ENCODE measurements at places on chromosomes 13 and 19.

DNA sequence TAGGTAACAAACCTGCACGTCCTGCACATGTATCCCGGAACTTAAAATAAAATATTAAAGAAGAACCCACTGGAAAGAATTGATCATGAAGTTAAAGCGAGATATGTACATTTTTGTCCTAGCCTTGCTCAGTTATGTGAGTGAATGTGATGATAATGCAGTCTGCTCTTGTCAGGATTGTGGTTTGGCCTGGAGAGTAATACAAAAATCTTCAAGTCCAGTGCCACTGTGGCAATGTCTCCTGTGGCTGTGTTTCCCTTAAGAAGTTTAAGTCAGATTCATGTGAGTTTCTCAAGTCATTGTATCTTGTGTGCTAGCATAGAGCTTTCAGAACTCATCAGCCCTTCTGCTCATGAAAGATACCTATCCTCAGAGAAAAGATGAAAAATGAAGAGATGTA is 18.0 kb upstream of the ITGBL1 start:
- no peak for DNase-seq

DNA sequence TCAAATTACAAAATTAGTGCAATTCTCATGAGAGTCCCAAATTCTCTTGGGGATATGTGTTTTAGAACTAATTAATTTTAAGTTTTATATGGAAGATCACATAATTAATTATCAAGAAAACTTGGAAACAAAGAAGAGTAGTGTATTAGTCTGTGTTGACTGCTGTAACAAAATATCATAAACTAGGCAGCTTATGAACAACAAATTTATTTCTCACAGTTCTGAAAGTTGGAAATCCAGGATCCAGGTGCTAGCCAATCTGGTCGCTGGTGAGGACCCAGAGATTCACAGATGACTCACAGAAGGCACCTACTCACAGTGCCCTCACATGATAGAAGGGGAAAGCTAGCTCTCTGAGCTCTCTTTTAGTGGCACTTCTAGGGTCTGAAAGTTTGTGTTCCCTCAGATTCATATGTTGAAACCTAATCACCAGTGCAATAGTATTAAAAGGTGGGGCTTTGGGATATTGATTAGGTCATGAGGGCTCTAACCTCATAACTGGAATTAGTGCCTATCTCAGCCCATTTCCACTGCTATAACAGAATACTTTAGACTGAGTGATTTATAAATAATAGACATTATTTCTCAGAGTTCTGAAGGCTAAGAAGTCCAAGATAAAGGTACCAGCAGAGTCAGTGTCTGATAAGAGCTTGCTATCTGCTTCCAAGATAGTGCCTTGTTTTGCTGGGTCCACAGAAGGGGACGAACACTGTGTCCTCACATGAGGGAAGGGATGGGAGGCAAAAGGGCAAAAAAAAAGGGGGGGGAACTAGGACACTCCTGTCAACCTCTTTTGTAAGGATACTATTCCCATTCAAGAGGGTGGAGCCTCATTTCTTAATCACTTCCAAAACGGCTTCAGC is 1.5 kb upstream of the ARGLU1 start:
- no peak for DNase-seq

- DNase-seq, result no peak
Measured at GRCh38 chr13:49821216-49822009, 28.9 kb upstream of the KPNA3 start.

- DNase-seq, result no peak
Measured at GRCh38 chr13:20274466-20274865, 42.3 kb upstream of the GJB6 start.

DNA sequence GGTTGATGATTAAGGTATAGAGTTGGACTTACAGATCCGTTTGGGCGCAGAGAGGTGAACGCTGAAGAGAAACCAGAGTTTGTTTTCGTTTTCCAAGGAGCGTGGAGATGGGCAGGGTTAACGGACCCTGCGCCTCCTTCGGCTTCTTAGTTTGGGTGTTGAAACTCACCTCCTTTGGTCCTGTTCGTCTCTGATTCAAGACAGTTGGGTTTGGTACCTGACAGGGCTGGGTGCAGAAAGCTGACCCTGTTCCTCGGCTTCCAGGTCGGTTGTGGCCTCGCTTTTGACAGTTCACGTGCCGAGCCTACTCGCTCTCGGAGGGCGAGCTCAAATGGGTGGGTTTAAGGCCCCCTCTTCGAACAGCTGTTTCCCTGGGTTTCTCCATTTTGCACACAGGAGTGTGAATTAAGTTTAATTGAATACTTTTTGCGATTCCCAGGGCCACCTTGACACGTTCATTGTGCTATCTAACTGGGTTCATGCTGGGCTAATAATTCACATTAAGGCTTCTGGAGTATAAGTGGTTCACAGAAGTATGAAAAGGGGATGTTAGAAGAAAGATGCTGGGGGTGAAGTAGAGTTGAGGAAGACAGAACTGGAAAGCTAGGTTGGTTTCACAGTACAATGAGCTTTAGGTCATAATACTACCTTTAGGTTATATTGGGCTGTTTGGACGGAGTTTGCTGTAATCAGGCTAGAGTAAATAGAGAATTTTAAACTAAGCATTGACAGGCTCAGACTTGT is 638 bp downstream of the USPL1 start:
- no peak for DNase-seq

- no peak for DNase-seq
Measured at GRCh38 chr13:111241006-111241755, 79.3 kb upstream of the TEX29 start.

DNA sequence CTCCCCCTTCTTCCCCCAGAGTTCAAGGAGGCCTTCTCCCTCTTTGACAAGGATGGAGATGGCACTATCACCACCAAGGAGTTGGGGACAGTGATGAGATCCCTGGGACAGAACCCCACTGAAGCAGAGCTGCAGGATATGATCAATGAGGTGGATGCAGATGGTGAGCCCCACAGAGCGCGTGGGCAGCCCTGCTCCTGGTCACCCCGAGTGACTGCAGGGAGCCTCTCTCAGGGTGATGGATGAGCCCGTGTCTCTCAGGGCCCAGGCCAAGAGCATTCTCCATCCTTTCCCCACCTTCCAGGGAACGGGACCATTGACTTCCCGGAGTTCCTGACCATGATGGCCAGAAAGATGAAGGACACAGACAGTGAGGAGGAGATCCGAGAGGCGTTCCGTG is 7.0 kb downstream of the CALM3 start:
- DNase-seq, result no peak

DNA sequence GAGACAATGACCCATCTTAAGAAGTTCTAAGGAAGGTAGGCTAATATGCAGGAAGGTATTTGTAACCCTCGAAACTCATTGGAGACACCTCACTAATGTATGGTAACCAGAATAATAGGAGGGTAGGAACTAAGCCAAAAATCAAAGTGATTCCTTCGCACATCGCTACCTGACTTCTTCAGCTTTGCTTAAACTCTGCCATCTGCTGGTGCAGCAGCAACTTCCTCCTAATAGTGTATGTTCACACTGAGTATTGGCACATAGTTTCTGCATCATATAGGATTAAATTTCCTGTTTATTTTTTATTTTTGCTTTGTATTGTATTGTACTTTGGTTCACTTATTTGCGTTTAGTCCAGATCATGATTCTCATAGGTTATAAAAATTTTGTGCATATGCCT is 676.2 kb downstream of the GPC5 start:
- no peak for DNase-seq

- no peak for DNase-seq
Measured at GRCh38 chr19:33861950-33862349, 65.3 kb downstream of the KCTD15 start.

GRCh38 chr13:34675626-34676025 is 266.4 kb upstream of the NBEA start:
- DNase-seq, result no peak

DNA sequence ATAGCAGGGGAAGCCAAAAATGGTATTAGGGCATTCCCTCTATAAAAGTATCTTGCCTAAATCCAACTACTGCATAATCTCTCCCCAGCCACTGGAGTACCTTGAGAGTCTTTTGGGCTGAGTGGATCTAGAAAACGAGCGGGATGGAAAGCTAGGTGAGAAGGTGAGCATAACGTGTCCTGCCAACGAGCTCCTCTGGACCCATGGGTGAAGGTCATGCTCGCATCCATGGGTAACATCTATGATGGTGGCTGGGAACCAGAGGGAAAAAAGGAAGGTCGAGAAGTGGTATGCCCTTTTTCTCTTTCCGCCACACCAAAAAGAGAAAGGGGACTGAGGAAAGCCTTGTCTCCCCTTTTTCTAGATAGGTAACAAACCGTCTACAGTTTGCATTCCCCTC is 63.0 kb downstream of the ZNF208 start:
- DNase-seq, result no peak

DNA sequence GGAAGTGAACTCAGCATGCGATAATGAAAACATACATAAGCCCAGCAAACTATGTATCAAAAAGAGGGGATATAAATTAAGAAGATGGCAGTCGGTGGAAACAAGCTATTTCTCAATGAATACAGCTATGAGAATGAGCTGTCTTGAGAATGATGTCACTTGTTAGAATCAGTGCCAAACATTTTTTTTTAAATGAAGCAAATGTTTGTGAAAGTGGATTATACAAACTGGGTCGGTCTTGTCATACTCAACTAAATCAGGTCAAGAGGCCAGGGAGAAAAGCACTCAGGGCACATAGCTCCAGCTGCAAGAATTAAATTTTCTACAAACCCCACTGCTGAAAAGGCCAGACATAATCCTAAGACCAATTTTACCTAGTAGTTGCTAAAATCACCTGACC is 1048.4 kb downstream of the SLITRK1 start:
- DNase-seq, result no peak

GRCh38 chr19:16522559-16523377 is 19.5 kb downstream of the CHERP start:
- no peak for DNase-seq

- no peak for DNase-seq
Measured at GRCh38 chr19:32647361-32647760, 27.6 kb downstream of the ANKRD27 start.

GRCh38 chr13:67489016-67489415 is 258.9 kb upstream of the PCDH9 start:
- DNase-seq, result no peak

- DNase-seq, result no peak
Measured at GRCh38 chr19:41936961-41937360, 8.7 kb upstream of the ERFL start.

GRCh38 chr19:48501494-48502349 is 9.9 kb downstream of the LMTK3 start:
- no peak for DNase-seq

DNA sequence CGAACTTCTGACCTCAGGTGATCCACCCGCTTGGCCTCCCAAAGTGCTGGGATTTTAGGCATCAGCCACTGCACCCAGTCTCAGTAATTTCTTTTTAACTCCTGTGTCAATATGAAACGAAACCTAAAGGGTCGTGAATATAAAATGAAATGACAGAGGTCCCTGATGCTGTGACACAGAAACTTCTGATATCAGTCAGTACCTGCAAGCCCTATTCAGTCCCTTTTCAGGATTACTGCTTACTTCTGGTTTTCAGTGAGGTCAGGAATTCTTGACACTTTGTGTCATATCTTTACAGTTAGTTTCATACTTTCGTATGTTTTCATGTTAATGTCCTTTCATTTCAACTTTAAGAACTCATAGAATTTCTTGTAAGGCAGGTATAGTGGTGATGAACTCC is 58.7 kb downstream of the RNF17 start:
- DNase-seq, result no peak

GRCh38 chr19:38773469-38774177 is at the start of gene LGALS7:
Gene LGALS7 (minus strand): TSS chr19:38773517. CDS start chr19:38773492, 25 bp downstream.
- DNase-seq, result no peak

DNA sequence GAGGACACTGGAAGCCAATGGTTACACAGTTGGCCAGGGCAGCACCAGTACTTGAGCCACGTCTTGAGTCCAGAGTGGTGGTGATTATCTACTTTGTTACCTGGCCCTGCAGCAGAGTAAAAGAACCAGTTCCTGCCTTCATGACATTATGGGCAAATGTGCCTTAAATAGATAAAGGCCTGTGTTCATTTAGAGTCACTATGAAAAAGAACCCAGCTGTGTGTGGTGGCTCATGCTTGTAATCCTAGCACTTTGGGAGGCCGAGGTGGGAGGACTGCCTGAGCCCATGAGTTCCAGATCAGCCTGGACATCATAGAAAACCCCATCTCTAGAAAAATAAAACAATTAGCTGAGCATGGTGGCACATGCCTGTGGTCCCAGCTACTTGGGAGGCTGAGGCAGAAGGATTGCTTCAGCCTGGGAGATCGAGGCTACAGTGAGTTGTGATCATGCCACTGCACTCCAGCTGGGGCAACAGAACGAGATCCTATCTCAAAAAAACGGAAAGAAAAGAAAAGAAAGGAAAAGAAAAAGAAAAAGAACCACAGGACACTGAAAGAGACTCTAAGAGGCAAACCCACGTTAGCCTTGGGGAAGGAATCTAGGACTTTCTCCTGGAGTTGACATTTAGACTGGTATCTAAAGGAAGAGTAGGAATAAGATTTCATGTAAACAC is 3.4 kb upstream of the IRF2BP1 start:
- no peak for DNase-seq

DNA sequence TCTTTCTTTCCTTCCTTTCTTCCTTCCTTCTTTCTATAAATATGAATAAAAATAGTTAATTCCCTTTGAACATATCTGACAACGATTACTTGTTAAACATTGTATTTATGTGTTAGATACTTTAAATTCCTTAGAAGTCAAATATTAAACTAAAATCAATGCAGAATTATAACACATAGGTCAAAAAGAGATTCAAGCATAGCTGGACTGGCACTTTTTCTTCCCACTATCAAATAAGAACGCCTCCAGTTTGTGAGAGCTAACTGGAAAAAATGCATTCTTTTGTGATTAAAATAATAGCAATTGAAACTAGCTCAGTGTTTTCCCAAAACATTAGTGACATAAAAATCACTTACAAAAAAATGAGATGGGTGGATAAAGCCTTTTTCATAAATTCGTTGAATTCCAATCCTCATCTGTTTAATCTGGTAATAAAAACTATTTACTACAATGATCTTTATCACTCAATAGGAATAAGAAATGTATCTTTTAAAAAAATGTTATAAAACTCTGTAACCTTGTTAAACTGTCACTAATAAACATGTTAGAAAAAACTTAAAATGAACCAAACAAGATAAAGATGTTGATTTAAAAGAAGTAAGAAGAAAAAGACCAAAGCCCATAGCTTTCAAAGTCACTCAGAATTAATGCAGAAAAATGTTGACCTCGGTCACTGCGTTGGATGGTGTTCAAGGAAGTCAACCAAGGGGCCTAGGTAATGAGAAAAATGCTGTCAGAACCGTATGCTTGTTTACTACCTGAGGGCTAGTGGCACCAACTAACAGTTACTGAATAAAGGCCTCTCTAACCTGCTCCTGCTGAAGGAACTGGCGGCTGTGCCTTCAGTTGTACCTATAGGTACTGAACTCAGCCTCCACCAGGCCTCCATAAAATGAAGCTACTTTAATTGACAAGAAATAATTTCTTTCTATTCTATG is 1039.5 kb upstream of the SLC10A2 start:
- DNase-seq, result no peak

GRCh38 chr19:18774782-18775444 is 16.2 kb downstream of the COMP start:
- DNase-seq, result no peak

Measured in activated CD8-positive, alpha-beta memory T cell treated with anti-CD3 and anti-CD28 coated beads for 4 hours (primary cell).